ENCODE measurements at places on chromosomes 12 and 14. TPM values are rescaled to one million over a fixed set of nuclear protein-coding genes. Genes with fewer than 3 reads are reported as not detected.

Gene PRIMA1
- not detected for total RNA-seq

Gene SLC24A4
- not detected for total RNA-seq

Gene MCRS1
- total RNA-seq, result 45.9 TPM

Gene CD163L1
- under 0.01 TPM for total RNA-seq

Gene EXOC3L4
- total RNA-seq, result 0.32 TPM

Gene SNW1
- total RNA-seq, result 44.8 TPM

Gene BTG1
- 12.3 TPM for total RNA-seq

Gene PTCSC3
- total RNA-seq, result not detected

Gene SYT1
- 10.1 TPM for total RNA-seq

Gene COL2A1
- not detected for total RNA-seq

Gene B4GALNT1
- 0.77 TPM for total RNA-seq

Gene CLEC2A
- not detected for total RNA-seq

Gene FSCB
- not detected for total RNA-seq

Gene RHOF
- 4.6 TPM for total RNA-seq

Gene MYL2
- total RNA-seq, result not detected

Gene EFS
- total RNA-seq, result 0.47 TPM

Gene CATSPERB
- not detected for total RNA-seq

Gene KLHDC1
- 9.0 TPM for total RNA-seq

Gene HOXC11
- total RNA-seq, result not detected

Gene SPSB2
- 13.6 TPM for total RNA-seq

Gene GYS2
- total RNA-seq, result not detected

Gene OTOGL
- 0.43 TPM for total RNA-seq

Gene BICDL1
- total RNA-seq, result not detected

Gene SERPINA6
- not detected for total RNA-seq

Gene FGFR1OP2
- 31.2 TPM for total RNA-seq

Gene C1QL4
- 0.09 TPM for total RNA-seq

Gene RNASE2
- not detected for total RNA-seq

Gene TTC6
- total RNA-seq, result under 0.01 TPM

Gene IGFBP6
- 1,620 TPM for total RNA-seq

Measured in bronchial smooth muscle cell (primary cell).